Stimulated activated CD4-positive, alpha-beta T cell treated with anti-CD3 and anti-CD28 coated beads, Interleukin-15, amount 100 ng/mL, for 24 hours (primary cell): ENCODE measurements at places on chromosomes 1 and 21.

DNA sequence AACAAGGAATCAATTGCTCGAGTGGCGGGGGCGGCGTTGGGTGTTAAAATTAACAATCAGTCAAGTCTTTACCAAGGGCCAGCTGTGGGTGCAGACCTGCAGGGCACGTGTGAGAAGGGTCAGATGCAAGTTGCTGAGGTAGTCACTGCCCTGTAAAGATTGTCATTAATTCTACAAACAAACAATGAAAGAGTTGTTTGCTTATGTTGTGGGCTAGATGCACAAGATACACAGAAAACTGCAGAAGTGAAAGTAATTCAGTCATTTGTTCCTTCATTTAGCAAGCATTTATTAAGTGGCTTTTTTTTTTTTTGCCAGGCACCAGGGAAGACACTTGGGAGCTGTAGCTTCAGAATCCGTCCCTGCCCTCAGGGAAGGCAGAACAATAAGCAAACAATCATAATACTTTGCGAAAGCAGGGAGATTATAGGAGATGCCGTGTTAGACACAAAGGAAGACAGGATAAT lies 79.5 kb downstream of the NR5A2 start:
- DNase-seq: no peak

GRCh38 chr1:64251971-64252370 lies 48.5 kb downstream of the UBE2U start:
- no peak for DNase-seq

- no peak for DNase-seq
These were observed 10.6 kb downstream of the SRSF4 start for GRCh38 chr1:29171089-29171488.

GRCh38 chr1:61644303-61644702 lies 80.6 kb downstream of the TM2D1 start:
- DNase-seq: no peak

DNA sequence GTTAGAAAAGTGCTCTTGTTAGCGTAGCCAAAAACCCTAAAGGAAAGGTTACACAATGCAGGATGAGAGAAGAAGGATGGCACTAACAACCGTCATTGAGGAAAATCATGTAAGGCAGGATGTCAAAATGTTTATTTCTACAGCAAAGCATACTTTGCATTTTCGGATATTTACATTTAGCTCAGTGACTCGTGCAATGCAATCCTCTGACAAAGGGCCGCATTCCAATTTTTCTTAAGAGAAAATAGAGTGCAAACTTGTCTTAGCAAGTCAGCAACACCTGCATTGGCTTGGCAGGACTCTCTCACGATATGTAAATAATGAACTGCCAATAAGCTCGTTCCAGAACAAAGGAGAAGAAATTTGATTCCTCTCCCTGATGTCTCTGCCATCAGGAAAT lies 33.3 kb downstream of the TIAM1 start:
- no peak for DNase-seq

GRCh38 chr1:22790232-22791008 lies 79.8 kb downstream of the EPHB2 start:
- no peak for DNase-seq

GRCh38 chr1:21216835-21217811 lies 40.4 kb upstream of the EIF4G3 start:
- DNase-seq: peak; percentile 83

GRCh38 chr1:226657895-226658545 lies 81.1 kb downstream of the ITPKB start:
- no peak for DNase-seq

DNA sequence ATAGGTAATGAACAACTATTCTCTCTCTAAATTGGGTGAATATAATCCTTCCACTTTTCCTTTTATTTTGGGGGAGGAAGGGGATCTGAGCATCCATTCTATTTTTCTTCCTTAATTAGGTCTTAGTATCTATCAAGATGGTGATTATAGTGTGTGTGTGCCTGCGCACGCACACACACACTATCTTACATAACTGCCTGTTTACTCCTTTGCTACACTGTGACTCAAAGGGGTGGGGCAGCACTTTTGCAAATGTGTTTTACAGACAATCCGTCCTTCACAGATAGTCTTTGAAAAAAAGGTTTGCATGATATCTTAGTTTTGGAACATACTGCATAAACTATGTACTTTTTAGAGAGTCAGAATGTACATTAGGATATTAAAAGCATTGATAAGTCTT lies 191.5 kb downstream of the SDCCAG8 start:
- no peak for DNase-seq

GRCh38 chr21:28761674-28762356 lies 230.9 kb downstream of the LTN1 start:
- DNase-seq: no peak

GRCh38 chr21:41596241-41596925 lies 88.4 kb upstream of the TMPRSS2 start:
- no peak for DNase-seq

- no peak for DNase-seq
These were observed 848 bp downstream of the CTTNBP2NL start for GRCh38 chr1:112396653-112397471.

GRCh38 chr1:225479996-225480720 lies 52.3 kb upstream of the LBR start:
- DNase-seq: no peak

DNA sequence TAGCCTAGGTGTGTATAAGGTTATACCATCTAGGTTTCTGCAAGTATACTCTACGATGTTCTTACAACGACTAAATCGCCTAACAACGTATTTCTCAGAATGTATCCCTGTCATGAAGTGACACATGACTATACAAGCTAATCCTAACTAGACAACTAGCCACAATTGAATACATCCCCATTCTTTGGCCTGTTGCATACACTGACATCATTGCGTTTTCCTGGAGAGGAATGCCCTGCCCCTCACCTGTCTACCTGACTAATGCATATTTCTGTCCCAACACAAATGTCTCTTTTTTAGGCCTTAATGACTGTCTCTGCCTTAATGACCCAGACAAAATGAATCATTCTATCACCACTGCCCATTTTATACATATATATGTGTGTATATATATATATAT lies 8.5 kb upstream of the NFIA start:
- no peak for DNase-seq

GRCh38 chr1:175504875-175505555 lies 238.4 kb downstream of the TNR start:
- DNase-seq: no peak

- DNase-seq: no peak
These were observed 81.3 kb downstream of the SASS6 start for GRCh38 chr1:100051401-100051800.
